Fibroblast of skin of scalp (primary cell): ENCODE measurements at places on chromosomes 7 and 10.

DNA sequence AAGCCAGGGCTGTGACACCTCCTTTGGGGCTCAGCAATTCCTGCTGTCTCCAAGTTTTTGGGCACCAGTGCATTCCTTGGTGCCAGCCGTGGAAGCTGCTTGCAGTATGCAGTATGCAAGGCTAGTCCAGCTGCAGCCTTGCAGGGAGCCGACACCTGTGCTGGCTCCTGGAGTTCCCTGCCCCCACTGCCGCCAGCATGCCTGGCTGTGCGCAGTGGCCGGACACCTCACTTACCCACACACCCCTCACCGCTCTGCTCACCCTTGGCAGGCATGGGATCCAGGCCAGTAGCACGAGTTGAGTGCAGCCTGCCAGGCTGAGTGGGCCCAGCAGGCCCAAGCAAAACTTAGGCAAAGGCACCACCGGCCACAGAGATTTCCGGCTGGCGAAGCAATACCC, 77.4 kb downstream of the SAMD9 start:
- no peak for DNase-seq

DNA sequence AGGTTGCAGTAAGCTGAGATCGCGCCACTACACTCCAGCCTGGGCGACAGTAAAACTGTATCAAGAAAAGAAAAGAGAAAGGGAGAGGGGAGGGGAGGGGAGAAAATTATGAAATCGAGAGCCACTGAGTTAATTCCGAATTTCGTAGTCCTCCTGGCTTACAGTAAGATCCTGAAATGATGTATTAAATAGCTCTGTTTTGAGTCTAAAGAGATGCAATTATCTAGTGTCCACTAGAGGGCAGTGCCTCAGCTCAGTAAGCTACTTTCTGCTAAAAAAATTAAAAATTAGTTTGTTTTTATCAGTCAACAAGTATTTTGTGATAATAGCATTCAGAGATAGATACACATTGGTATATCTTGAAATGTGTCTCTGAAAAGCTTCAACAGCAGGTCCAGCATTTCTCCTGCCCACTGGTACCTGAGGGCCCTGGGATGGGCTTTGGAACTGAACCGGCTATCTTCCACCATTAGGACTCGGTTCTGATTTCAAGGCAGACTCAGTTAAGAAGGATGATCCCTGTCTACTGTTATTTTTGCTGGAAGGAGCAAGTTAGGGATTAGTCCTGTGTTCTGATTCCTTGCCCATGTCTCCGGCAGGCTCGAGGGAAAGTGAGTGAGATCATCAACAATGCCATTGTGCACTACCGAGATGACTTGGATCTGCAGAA, 19.5 kb downstream of the TSPAN33 start:
- DNase-seq, result peak; percentile 58

DNA sequence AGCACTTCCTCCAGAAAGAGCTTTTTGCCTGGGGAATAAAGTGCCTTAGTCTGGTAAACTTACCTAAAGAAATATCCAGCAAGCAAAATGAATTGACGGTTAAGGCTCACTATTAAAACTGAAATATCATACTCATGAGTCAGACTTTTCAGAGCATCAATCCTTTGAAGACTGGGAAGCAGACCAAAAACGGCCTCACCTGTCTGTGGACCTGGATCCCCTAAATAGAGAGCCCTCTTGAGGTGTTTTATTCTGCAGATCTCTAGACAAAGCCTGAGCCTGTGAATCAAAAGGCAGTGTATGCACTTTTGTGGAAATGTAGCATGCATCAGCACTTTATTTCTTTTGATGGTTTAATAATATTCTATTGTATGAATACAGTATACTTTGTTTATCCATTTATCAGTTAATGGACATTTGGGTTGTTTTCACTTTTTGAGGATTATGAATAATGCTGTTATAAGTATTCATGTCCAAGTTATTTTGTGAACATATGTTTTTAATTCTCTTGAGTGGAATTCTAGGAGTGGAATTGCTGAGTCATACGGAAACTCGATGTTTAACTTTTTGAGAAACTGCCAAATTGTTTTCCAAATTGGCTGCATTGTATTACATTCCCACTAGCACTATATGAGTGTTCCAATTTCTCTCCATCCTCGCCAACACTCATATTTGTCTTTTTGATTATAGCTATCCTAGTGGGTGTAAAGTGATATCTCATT, 449.0 kb upstream of the IGFBP3 start:
- peak; percentile 97 for DNase-seq

DNA sequence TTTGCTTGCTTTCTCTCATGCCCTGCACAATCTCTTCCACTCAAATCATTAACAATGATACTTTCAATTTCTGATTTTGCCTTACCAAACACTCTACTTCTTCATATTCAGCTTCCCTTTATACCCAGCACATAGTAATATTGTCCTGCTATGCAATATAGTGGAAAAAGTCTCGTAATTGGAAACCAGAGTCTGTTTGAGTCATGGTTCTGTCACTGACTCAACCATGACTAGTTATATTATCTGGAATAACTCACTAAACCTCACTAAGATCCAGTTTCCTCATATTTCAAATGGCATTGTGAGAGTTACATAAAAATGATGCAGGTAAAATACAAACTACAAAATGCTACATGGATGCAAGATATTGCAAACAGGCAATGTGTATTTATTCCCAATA, 98.5 kb upstream of the LRRTM3 start:
- DNase-seq, result peak; percentile 75

GRCh38 chr10:43417950-43418768, 9.2 kb upstream of the HNRNPF start:
- no peak for DNase-seq

DNA sequence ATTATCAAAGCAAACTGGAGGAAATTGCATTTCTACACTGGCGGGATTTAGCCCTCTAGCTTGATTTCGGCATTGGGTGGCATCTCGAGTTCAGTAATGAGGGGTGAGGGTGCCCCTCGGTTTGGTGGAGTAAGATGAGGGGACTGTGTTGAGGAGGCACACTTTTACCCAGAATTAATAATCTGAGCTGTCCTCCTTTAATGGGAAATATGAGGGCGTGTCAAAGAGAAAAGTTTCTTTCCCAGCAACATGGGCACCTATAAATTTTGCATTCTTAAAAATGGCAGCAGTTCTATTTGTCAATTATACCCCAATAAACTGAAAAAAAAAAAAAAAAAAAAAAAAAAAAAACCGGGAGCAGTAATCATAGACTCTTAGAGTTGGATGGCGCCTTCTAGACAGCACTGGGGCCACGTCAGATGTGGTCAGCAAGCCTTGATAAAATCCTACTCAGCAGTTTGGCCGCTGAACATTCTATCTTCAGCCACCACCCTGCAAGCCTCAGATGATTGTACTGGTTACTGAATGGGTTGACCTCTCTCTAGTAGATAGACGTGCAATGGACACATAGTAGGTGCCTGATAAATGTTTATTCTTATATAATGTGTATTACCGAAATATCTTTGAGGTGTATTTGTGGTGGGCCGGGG, 931 bp downstream of the PAPSS2 start:
- peak; percentile 59 for DNase-seq

DNA sequence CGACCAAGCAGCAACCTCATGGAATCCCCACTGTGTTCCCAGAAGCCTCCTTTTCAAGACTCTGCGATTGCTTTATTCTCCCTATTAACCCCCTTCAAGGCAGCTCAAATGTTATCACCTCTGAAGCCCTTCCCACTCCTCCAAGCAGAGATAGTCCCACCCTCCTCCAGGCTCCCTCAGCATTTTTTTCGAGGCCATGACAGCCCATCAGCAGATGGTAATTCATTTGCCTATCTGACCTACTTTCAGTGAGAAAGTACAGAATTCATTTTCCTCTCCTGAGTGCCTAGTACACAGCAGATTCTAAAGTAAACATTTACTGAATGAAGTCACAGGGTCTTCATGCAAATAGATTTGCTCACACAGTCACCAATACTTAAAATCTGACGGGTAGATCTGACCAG, 47.8 kb downstream of the HERPUD2 start:
- no peak for DNase-seq

DNA sequence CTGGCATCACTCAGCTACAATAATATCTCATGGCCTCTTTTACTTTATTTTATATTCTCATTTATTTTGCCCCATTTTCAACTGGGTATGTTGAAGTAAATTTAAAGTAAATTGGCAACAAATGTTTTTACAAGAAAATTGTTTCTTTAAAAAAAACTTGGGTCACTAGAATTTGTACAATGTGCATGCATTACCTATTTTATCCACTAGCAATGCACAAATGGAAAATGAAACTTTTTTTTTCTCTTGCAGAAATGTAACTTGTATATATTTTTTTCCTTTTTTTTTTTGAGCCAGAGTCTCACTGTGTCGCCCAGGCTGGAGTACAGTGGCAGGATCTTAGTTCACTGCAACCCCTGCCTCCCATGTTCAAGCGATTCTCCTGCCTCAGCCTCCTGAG, 10.3 kb upstream of the H2AZ2 start:
- DNase-seq, result no peak

DNA sequence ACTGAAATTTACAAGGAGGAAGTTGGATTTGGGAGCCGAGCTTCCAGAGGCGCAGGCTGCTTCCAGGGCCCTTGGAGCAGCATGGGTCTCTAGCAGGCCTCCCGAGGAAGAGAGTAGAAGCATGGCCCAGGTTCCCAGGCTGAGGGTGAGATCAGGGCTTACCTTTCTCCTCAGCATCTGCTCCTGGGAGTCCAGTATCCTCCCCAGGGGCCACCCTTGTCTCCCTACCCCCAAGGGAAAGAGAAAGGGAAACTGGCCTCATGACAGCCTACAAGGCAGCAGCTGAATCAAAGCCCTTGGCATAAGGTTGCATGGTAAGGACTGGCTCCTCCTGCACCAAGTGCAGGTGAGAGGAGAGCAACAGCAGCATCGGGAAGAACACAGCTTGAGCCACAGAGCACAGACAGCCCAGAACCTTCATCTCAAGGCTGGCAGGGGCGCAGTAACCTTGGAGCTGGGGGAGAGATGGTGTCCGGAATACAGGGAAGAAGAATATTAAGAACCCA, 114.5 kb downstream of the MARCHF5 start:
- no peak for DNase-seq

DNA sequence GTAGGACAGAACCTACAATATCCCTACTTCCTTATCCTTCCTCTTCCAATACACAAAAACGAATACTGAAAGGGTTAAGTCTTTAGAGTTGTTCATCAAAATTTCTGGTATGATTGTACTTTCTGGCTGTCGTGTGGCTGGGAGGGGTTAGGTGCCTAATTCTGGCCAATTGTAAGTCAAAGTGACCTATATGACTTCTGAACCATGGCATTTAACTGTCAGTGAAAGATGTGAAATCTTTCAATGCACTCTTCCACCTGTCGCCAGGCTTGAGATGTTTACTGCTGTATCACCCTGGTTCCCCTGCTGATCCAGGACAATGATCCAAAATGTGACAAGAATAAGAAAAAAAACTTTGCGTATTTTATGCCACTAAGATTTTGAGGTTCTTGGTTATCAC, 20.8 kb downstream of the EPC1 start:
- DNase-seq, result no peak

GRCh38 chr7:96599288-96599936, 110.2 kb downstream of the SEM1 start:
- DNase-seq, result no peak

DNA sequence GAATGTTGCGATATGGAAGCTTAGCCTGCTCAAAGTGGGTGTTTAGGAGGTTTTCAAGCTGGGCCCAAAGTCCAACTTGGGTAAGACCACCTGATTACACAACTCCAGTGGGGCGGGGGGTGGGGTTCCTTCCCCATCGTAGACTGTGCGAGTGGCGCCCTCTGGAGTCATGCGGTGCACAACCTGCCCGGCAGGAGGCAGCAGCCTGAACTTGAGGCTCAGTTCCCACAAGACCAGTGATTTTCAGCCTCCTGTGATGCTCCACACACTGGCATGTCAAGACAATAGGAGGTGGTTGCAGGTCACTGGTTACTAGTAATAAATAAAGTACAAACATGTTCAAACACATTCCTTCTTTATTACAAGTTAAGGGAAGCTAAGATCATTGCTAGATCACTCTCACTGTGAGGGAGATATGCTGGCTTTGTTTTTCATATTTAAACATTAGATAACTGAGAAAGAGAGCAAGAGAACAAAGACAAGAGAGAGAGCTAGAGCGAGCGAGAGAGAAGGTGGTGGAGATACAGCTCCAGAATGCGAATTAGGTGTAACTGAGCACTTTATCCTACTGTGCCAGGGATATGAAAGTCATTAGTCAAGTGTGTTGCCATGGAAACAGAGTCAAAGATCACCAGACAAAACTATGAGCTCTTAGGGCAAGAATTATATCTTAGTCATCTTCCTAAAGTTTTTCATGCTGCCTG, 97.4 kb upstream of the BMPER start:
- peak; percentile 81 for DNase-seq

GRCh38 chr7:98418271-98418635, 17.4 kb upstream of the BAIAP2L1 start:
- DNase-seq, result peak; percentile 29

DNA sequence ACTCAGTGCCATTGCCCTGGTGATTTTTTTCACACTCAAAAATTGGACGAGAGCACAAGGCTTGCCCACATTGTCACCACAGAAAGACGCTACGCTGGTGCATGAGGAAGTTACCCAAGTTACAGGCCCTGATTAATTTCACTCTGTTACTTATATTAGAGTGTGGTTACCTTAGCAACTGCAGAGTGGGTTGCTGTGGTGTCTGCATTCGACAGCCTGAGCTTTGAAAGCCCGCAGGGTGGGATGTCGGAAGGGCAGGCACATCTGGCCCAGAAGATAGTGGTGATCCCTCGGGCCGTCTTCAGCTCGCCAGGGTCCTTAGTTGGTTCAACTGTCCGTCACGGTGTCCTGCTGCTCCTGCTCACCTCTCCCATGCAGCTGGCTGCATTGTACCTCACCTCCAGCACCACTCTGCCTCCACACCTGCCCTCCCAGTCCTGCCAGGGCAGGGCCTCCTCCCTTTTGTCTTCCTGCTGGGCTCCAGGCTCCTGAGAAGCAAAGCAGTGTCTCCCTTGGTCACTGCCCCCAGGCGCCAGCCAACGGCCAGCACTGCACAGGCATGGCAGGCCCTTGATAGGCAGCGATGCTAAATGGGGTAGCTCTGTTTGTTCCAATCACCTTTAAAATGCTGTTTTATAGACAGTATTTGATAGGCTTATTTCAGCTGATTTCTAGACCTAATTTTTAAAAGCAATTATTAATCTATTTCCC, 167.2 kb downstream of the EBF3 start:
- no peak for DNase-seq

DNA sequence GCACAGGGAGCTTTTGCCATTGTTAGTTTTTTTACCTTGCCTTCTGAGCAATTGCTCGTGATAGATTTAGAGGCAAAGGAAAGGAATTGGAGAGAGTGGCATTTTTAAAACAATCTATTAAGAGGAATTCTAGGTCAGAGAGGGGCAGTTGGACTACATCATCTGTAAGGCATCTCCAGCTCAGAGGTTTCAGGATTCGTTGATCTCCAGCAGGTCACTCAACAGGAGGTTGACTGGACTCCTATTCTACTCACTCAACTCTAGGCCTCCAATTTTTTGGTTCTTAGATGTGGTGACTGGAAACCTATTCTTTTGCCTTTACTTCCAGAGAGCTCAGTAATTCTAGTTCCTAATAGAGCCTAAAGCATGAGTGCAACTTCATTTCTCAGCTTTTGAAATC, 42.8 kb downstream of the TBXAS1 start:
- peak; percentile 22 for DNase-seq

DNA sequence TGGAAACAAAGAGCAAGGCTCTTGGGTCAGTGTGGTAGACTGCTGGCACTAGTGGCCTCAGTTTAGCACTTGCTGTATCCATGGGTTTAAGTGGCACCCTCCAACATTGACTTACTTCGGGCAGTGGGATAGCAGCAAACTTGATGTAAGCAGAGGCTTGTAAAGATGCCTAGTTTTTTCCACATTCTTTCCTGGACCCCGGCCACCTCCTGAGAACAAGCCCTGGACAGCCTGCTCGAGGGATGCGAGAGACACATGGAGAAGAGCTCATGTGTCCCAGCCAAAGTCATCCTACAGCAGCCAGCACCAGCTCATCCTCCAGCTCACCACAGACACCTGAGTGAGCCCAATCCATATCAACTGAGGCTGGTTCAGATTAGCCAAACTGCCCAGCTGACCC, 142.7 kb upstream of the PCBD1 start:
- no peak for DNase-seq
